Nasal cavity respiratory epithelium epithelial cell of viscerocranial mucosa (primary cell): ENCODE measurements at places on chromosomes 16 and 17. TPM values are rescaled to one million over a fixed set of nuclear protein-coding genes. Genes with fewer than 3 reads are reported as not detected.

The EFNB3 gene
- total RNA-seq: under 0.01 and 0.14 TPM in 2 replicates

The SLC16A11 gene
- total RNA-seq: 0.07 TPM in 1 of 2 replicates, not detected in the other

The C1QTNF8 gene
- total RNA-seq: not detected in 2 replicates

The MT1A gene
- total RNA-seq: not detected in 2 replicates

The NKD1 gene
- total RNA-seq: under 0.01 and 0.36 TPM in 2 replicates

The CSHL1 gene
- total RNA-seq: not detected in 2 replicates

The USP6 gene
- not detected in 2 replicates for total RNA-seq

The XYLT1 gene
- total RNA-seq: 2.4 and 4.1 TPM in 2 replicates

The CTRL gene
- total RNA-seq: 0.21 and 0.34 TPM in 2 replicates

The CLDN7 gene
- 453 and 573 TPM in 2 replicates for total RNA-seq

The SNX11 gene
- total RNA-seq: 18.1 and 18.8 TPM in 2 replicates

The CES3 gene
- total RNA-seq: 1.4 TPM in 2 replicates

The ABCC12 gene
- not detected in 2 replicates for total RNA-seq

The KRTAP4-12 gene
- total RNA-seq: not detected in 2 replicates

The TEX14 gene
- total RNA-seq: 0.07 TPM in 1 of 2 replicates, not detected in the other

The CHST6 gene
- total RNA-seq: 1.0 and 2.8 TPM in 2 replicates

The WRAP53 gene
- total RNA-seq: 2.7 and 3.3 TPM in 2 replicates

The FA2H gene
- total RNA-seq: 0.85 and 2.4 TPM in 2 replicates

The TIMP2 gene
- total RNA-seq: 2.7 and 14.2 TPM in 2 replicates

The DUSP3 gene
- 42.0 and 63.9 TPM in 2 replicates for total RNA-seq

The KRTAP1-1 gene
- total RNA-seq: not detected in 2 replicates

The RHBDF2 gene
- 15.4 and 69.8 TPM in 2 replicates for total RNA-seq

The PYY gene
- 0.68 TPM in 1 of 2 replicates, not detected in the other for total RNA-seq

The CCL5 gene
- total RNA-seq: 0.07 and 0.34 TPM in 2 replicates

The MYO1C gene
- 85.1 and 211 TPM in 2 replicates for total RNA-seq

The ZNF205 gene
- 17.4 and 17.8 TPM in 2 replicates for total RNA-seq

The TBC1D3I gene
- 0.07 TPM in 1 of 2 replicates, not detected in the other for total RNA-seq

The VPS35 gene
- 83.0 and 147 TPM in 2 replicates for total RNA-seq

The WDR59 gene
- total RNA-seq: 12.6 and 21.1 TPM in 2 replicates

The KREMEN2 gene
- total RNA-seq: 3.8 and 10.2 TPM in 2 replicates

The NLGN2 gene
- 1.4 and 6.1 TPM in 2 replicates for total RNA-seq

The YBX2 gene
- 0.34 and 1.1 TPM in 2 replicates for total RNA-seq

The FOXC2 gene
- under 0.01 and 0.78 TPM in 2 replicates for total RNA-seq

The GPR139 gene
- not detected in 2 replicates for total RNA-seq

The SLC5A2 gene
- not detected in 2 replicates for total RNA-seq

The ADPRM gene
- 15.7 and 18.8 TPM in 2 replicates for total RNA-seq

The ABCA8 gene
- 0.21 TPM in 1 of 2 replicates, not detected in the other for total RNA-seq

The WFIKKN1 gene
- total RNA-seq: under 0.01 and 0.71 TPM in 2 replicates

The EVPLL gene
- total RNA-seq: 1.4 and 2.3 TPM in 2 replicates

The SOX15 gene
- 38.7 and 54.0 TPM in 2 replicates for total RNA-seq

The ACSM2A gene
- not detected in 2 replicates for total RNA-seq

The APOBR gene
- 0.07 TPM in 1 of 2 replicates, not detected in the other for total RNA-seq

The GUCY2D gene
- 0.28 TPM in 1 of 2 replicates, not detected in the other for total RNA-seq

The GRAPL gene
- not detected in 2 replicates for total RNA-seq

The TPSG1 gene
- not detected in 2 replicates for total RNA-seq

The C16orf74 gene
- 51.1 and 111 TPM in 2 replicates for total RNA-seq

The VWA3A gene
- total RNA-seq: not detected in 2 replicates

The SLC47A1 gene
- 0.34 and 0.57 TPM in 2 replicates for total RNA-seq

The RCVRN gene
- not detected in 2 replicates for total RNA-seq
